ENCODE measurements at places on chromosomes 1 and 21. TPM values are rescaled to one million over a fixed set of nuclear protein-coding genes. Genes with fewer than 3 reads are reported as not detected.
A peak's percentile ranks its signal among the peaks of the same experiment; 100 is the strongest.

DNA sequence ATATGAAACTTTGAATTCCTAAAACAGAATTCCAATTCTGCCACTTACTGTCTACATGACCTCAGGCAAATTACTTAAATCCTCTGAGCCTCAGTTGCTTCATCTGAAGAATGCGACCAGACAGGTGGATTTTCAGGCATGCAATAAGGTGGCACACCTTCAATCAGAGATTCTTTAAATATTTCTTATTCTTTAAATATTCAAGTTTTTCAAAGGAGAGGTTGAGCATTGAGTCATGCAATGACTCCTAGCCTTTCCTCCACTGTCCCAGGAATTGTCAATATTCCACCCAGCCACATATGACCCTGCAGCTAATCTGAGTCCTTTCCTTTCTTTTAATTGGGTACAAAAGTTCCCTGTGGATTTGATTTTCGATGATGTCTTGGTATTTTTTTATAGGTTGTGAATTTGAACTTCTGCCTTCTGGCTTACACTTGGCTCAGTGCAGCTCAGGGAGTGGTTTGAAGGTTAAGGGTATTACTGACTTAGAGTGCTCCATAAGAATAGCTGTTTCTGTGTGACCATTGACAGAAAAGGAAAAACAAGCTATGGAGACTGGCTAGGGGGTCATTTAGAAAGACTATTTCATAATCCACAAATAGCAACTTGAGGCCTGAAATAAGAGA lies 52.2 kb upstream of the PRDX6 start:
- H3K4me3 ChIP-seq, result no peak overlapping the region
- no peaks in the 10 kb centered on the region for H3K27me3 ChIP-seq
- H3K4me1 ChIP-seq, result peaks cover 10% of the 10 kb centered on the region
- DNase-seq, result no peak
- H3K27ac ChIP-seq, result no peak overlapping the region

DNA sequence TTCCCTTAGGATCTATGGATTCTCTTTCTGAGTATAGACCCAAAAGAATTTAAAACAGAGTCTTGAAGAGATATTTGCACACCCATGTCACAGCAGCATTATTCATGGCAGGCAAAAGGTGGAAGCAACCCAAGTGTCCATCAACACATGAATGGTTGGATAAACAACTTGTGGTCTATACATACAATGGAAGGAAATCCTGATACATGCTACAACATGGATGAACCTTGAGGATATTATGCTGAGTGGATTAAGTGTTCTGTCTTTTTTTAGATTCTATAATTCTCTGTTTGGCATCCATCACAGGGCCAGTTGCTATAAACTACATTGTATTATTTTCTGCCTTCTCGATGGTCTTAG lies 39.8 kb downstream of the PTPN14 start:
- H3K36me3 ChIP-seq, result no peaks in the 10 kb centered on the region
- H3K27me3 ChIP-seq, result no peaks in the 10 kb centered on the region
- H3K27ac ChIP-seq, result no peak overlapping the region
- H3K4me1 ChIP-seq, result no peaks in the 10 kb centered on the region

PLD5 gene
- total RNA-seq, result 0.66 TPM

DNA sequence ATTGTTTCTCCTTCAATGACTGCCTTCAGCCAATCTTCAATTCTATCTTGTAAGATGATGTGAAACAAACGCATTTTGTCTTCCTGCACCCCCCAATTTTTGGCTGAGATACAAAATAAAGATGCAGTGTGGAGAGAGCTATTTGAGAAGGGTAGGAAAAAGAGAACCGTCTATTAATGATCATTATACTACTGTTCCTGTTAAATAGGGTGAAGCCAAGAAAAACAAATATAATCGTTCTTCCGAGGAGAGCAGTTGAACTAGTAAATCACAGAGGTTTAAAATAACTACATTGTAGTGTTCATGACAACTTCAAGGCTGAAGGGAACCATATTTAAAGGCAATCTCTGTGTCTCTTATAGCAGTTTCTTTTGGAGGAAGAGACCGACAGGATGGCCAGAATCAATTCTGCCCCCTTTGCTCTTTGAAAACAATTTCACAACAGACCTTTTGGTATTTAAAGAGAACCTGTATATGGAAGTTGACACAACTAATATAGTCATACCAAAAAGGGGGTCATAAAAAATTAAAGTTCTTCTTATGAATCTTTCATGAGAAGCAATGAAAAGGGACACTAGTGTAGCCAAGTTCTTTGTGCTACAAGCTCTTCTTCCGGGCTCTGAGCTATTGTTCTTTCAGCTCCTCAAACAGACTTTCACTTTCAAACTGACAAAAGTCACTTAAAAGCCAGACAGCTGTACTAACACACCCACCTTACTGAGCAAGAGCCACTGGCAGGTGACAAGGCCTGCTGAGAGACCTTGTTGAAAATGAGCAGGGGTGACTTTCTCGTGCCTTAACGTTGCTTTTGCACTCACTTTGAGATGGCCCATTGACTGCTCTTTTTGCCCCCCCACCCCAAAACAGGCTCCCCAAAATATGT lies 30.9 kb downstream of the PROX1 start:
- H3K27me3 ChIP-seq, result no peaks in the 10 kb centered on the region
- no peaks in the 10 kb centered on the region for H3K4me1 ChIP-seq
- DNase-seq, result no peak
- H3K27ac ChIP-seq, result no peak overlapping the region

CRP gene
- 0.05 TPM for total RNA-seq

DENND4B gene
- total RNA-seq, result 9.6 TPM

RIMKLA gene
- total RNA-seq, result 0.19 TPM

DNA sequence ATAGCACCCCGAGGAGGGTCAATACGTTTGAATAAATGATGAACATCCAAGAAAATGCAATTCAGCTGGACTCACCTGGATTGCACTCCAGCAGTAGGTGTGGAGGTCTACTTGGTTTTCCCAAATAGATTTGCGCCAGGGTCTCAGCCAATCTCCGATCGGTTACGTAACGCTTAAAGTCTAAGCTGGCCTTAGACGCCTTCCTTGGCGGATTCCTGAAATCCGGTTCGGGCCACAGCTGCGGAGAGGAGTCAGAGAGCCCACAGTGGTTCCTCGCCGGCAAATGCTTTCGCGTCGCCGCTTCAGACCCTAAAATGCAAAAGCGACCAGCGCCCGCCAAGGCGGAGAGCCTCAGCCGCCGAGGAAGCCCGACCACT lies 322 bp downstream of the TFB2M start:
- peaks cover 15% of the 10 kb centered on the region for H3K4me1 ChIP-seq
- H3K36me3 ChIP-seq, result peaks cover 3% of the 10 kb centered on the region
- no peaks in the 10 kb centered on the region for H3K27me3 ChIP-seq
- peak overlapping the region; percentile 94 for H3K27ac ChIP-seq

DNA sequence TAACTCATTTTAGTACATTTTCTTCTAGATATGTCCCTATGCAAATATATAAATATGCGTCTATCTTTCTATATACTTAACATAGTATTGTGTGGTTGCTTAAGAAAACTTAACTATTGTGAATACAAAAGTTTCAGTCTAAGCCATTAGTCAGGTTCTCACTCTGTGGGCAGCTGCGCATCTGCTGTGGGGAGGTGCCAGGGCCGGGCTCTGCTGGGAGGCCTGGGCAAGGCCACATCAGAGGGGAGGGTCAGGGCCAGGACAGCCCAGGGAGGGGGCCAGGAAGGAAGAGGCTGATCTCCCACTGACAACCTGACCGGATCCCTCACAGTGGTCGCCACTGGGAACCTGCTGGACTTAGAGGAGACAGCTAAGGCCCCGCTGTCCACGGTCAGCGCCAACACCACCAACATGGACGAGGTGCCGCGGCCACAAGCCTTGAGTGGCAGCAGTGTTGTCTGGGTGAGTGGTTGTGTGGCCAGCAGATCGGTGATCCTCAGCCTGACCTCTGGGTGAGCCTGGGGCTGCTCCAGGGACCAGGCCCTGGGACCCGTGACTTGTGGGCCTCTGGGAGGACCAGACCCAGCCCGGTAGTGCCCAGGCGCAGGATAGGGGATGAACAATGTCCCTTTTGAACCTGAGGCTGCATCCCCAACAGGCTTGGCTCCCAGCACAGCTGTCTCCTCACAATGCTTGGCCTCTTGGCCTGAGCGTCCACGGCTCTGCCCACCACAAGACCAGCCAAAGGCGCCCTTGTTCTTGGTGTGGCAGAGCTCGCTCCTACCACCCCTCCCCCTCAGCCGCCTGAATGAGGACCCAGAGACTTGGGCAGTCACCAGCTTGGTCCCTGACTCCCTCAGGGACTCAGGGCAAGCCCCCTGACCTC lies 20.2 kb downstream of the LDLRAP1 start:
- H3K27ac ChIP-seq, result no peak overlapping the region
- H3K4me3 ChIP-seq, result no peak overlapping the region
- no peaks in the 10 kb centered on the region for H3K27me3 ChIP-seq
- DNase-seq, result no peak
- peaks cover 95% of the 10 kb centered on the region for H3K4me1 ChIP-seq

DNA sequence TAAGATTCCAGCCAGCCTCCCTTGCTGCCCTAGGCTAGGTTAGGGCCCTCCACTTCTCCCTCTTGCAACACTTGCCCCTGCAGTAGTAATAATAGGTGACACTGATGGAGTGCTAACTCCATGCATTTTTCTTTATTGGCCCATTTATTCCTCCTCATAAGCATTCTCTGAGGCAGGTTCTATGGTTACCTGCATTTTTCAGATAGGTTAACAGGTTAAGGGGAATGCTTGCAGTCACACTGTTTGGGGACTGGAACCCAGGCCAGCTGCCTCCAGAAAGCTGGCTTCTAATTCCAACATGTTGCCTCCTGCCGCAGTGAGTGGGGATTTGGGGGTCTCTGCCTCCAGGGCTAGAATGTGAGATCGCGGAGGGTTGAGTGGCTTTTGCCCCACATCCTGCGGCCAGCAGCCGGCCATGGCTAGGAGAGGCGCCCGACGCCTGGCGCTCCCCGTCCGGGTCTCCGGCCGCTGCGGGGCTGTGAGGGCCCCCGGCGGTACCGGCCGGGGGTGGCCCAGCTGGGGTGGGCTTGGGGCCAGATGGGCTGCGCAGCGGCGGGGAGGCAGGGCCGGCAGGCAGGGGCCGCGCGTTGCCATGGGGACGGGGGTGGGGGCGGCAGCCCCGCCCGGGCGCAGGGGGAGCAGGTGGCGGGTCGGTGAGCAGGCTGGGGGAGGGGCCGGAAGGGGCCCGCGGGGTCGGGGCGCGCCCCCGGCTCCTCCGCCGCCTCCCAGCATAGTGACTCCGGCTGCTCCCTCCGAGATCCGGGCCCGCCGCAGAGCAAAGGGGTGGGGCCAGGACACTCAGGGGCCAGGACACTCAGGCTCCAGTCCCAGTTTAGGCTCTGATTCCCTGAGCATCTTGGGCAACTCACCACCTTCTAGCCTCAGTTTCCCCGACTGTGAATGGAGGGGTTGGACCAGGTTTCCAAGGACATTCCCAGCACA lies 68.4 kb upstream of the SSBP3 start:
- peak overlapping the region; percentile 96 for H3K27ac ChIP-seq
- peaks cover 3% of the 10 kb centered on the region for H3K36me3 ChIP-seq
- no peaks in the 10 kb centered on the region for H3K27me3 ChIP-seq
- DNase-seq, result peak; percentile 74
- peaks cover 62% of the 10 kb centered on the region for H3K4me1 ChIP-seq
- peak overlapping the region; percentile 57 for H3K4me3 ChIP-seq

Measured in thymus (tissue), 14 donors.